Ovary (tissue), 10 donors: ENCODE measurements at places on chromosomes 4 and X. TPM values are rescaled to one million over a fixed set of nuclear protein-coding genes. Genes with fewer than 3 reads are reported as not detected.

GRCh38 chr4:37816006-37816405, 10.5 kb upstream of the PGM2 start:
- no peak overlapping the region for H3K4me3 ChIP-seq
- H3K27me3 ChIP-seq: no peaks in the 10 kb centered on the region
- no peaks in the 10 kb centered on the region for H3K36me3 ChIP-seq
- H3K27ac ChIP-seq: no peak overlapping the region
- no peak for DNase-seq

GRCh38 chr4:120843849-120844527, 78.5 kb downstream of the PRDM5 start:
- H3K27me3 ChIP-seq: no peaks in the 10 kb centered on the region
- peaks cover 4% of the 10 kb centered on the region for H3K4me1 ChIP-seq
- DNase-seq: peak; percentile 19
- no peak overlapping the region for H3K27ac ChIP-seq
- no peaks in the 10 kb centered on the region for H3K36me3 ChIP-seq
- H3K4me3 ChIP-seq: no peak overlapping the region

- no peak for DNase-seq
- H3K36me3 ChIP-seq: no peaks in the 10 kb centered on the region
- H3K4me1 ChIP-seq: no peaks in the 10 kb centered on the region
- no peak overlapping the region for H3K27ac ChIP-seq
Observed at GRCh38 chr4:47744253-47744652, 93.6 kb downstream of the CORIN start.

DNA sequence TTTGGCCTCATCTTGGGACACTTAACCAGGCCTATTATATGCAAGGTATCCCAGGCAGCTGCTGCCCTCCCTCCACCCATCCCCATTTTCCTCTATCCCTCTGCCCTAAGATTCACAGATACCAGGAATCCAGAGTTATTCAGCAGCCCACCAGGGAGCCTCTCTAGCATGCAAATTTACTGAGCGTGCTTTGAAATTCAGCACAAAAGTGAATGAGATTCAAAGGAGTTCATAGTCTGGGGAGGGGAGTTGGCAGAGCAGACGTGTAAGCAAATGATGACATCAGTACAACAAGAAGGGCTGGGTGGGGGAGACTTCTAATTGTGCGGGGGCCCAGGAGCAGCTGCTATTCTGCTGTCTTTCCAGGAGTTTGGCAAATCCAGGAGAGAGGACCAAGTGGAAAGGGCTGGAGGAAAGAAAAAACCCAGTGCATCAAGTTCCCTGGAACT, 1.7 kb upstream of the MTM1 start:
- H3K4me1 ChIP-seq: peaks cover 1% of the 10 kb centered on the region
- no peaks in the 10 kb centered on the region for H3K27me3 ChIP-seq
- no peaks in the 10 kb centered on the region for H3K36me3 ChIP-seq
- no peak overlapping the region for H3K4me3 ChIP-seq
- H3K27ac ChIP-seq: no peak overlapping the region

Gene FAM199X
- 20.7 TPM for total RNA-seq

Gene HPGD
- 20.6 TPM for total RNA-seq

Gene HSFX1
- total RNA-seq: 4.9 TPM

- no peaks in the 10 kb centered on the region for H3K4me1 ChIP-seq
- H3K27ac ChIP-seq: no peak overlapping the region
- no peak overlapping the region for H3K4me3 ChIP-seq
- DNase-seq: no peak
- H3K27me3 ChIP-seq: no peaks in the 10 kb centered on the region
Observed at GRCh38 chr4:113541933-113542332, 219.6 kb downstream of the CAMK2D start.

Gene PALLD
- 137 TPM for total RNA-seq

Gene ANXA10
- total RNA-seq: not detected

DNA sequence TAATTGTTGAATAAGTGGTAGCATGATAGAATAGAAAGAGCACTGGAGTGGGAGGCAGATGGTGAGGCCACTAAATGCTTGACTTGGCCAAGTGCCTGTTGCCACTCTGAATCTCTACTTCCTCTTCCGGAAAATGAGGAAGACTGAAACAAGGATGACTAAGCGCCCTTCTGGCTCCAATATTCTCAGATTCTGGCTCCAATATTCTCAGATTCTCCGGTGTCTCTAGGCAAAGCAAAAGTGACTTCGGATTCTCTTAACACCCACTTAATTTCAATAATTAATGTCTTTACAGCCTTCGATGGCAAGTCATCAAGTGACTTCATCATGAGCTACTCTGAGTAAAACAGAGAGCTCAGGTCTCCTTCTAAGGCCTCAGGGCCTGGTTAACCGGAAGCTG, 402.2 kb upstream of the FGF13 start:
- H3K27me3 ChIP-seq: no peaks in the 10 kb centered on the region
- DNase-seq: no peak
- H3K4me3 ChIP-seq: no peak overlapping the region
- H3K27ac ChIP-seq: no peak overlapping the region

Gene CD40LG
- total RNA-seq: not detected

DNA sequence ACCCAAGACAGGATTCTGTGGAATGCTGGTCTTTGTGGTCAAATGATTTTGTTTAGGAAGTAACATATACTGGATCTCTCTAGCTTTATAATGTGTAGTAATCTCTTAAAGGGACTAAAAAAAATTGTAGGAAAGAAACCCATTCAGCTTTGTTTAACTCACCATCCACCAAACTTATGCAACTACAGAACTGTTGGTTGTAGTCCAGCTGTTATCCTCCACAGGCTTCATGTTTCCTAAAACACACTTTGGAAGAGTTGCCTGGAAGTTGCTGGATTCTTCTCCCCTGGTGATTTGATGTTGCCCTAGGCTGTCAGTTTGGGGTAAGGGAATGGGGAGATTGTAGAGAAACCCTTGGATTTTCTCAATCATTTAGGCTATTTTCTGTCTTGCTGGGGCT, 89.3 kb downstream of the RLIM start:
- H3K4me3 ChIP-seq: no peak overlapping the region
- no peaks in the 10 kb centered on the region for H3K27me3 ChIP-seq
- no peaks in the 10 kb centered on the region for H3K4me1 ChIP-seq
- no peaks in the 10 kb centered on the region for H3K36me3 ChIP-seq

GRCh38 chr4:122309988-122310626, 68.7 kb upstream of the ADAD1 start:
- no peaks in the 10 kb centered on the region for H3K36me3 ChIP-seq
- no peak for DNase-seq
- H3K4me1 ChIP-seq: no peaks in the 10 kb centered on the region
- H3K27me3 ChIP-seq: no peaks in the 10 kb centered on the region

- peak; percentile 91 for DNase-seq
- H3K4me1 ChIP-seq: peaks cover 23% of the 10 kb centered on the region
- H3K27ac ChIP-seq: peak within 1 kb of the TSS; percentile 83
- no peaks in the 10 kb centered on the region for H3K36me3 ChIP-seq
- H3K27me3 ChIP-seq: no peaks in the 10 kb centered on the region
Observed at GRCh38 chr4:8592366-8593263, at the start of gene CPZ. TSS of gene CPZ (plus strand) at chr4:8592765. CDS start at chr4:8592834, 69 bp downstream.

DNA sequence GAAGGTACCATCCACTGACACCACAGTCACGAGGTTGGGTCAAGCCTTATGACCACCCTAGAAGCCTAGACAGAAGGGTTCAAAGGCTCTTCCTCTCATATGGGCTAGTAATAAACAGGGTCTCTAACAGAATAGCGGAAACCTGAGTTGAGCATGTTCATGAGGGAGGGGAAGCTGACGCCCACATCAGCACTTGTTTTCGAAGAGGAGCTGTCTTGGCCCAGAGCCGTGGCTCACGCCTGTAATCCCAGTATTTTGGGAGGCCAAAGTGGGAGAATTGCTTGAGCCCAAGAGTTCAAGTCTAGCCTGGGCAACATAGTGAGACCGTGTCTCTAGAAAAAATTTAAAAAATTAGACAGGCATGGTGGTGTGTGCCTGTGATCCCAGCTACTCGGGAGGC, 21.5 kb upstream of the TMSB4X start:
- no peak overlapping the region for H3K4me3 ChIP-seq
- no peak for DNase-seq
- no peaks in the 10 kb centered on the region for H3K36me3 ChIP-seq

GRCh38 chr4:139643042-139643895, 22.4 kb upstream of the MGST2 start:
- no peak overlapping the region for H3K4me3 ChIP-seq
- H3K27ac ChIP-seq: no peak overlapping the region
- no peak for DNase-seq
- H3K36me3 ChIP-seq: no peaks in the 10 kb centered on the region
- H3K27me3 ChIP-seq: no peaks in the 10 kb centered on the region
- H3K4me1 ChIP-seq: no peaks in the 10 kb centered on the region

DNA sequence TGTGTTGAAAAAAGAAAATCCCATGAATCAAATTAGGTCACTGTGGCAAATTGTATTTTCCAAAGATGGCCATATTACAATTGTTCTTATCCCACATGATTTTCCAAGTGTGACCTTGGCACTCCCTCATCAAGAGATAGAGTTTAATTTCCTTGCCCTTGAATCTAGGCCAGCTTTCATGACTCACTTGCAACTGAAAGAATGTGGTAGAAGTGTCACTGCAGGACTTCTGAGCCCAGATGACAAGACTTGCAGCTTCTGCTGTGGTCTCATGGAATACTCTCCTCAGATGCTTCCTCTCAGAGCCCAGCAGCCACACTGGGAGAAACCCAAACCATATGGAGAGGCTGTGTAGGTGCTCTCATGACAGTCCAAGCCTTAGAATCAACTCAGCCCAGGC, 139.0 kb downstream of the ADAMTS3 start:
- peaks cover 2% of the 10 kb centered on the region for H3K4me1 ChIP-seq
- no peak overlapping the region for H3K4me3 ChIP-seq
- no peaks in the 10 kb centered on the region for H3K36me3 ChIP-seq

Gene SMIM43
- total RNA-seq: not detected

Gene TMEM165
- 96.3 TPM for total RNA-seq

DNA sequence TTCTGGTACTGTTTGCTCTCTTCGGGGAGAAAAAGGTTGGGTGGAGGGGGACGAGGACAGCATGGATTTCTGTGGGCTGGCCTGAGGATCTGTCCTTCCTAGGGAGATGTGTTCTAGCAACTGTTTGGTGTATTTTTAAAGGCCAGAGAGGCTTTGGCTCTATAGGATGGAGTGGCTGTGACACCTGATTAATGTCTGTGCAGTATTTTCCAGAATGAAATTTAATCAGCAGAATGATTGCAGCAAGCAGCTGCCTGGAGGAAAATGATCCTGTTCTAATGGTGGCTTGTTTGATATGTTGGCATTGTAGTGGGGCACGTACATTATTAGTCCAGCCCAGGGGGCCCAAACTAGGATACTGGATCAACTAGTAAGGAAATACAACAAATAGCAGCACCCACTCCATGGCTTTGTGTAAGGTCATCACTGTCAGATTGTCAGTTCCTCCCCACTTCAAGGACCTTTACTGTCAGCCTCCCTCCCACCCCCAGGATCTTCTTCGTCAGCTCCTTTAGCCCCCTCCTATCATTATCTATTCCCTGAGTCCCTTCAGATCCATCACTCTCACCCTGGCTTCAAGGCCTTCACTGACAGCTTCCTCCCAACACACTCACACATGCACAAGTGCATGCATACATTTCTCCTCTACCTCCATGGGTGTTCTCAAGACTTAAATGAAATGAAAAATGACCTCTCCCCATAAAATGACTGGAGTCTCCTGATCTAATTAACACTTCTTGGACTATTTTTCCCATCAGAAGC, 10.4 kb upstream of the TMEM255A start:
- no peak overlapping the region for H3K4me3 ChIP-seq
- DNase-seq: no peak
- H3K4me1 ChIP-seq: no peaks in the 10 kb centered on the region
- H3K27ac ChIP-seq: no peak overlapping the region
- H3K27me3 ChIP-seq: no peaks in the 10 kb centered on the region
- H3K36me3 ChIP-seq: no peaks in the 10 kb centered on the region

Gene APLN
- 2.2 TPM for total RNA-seq

DNA sequence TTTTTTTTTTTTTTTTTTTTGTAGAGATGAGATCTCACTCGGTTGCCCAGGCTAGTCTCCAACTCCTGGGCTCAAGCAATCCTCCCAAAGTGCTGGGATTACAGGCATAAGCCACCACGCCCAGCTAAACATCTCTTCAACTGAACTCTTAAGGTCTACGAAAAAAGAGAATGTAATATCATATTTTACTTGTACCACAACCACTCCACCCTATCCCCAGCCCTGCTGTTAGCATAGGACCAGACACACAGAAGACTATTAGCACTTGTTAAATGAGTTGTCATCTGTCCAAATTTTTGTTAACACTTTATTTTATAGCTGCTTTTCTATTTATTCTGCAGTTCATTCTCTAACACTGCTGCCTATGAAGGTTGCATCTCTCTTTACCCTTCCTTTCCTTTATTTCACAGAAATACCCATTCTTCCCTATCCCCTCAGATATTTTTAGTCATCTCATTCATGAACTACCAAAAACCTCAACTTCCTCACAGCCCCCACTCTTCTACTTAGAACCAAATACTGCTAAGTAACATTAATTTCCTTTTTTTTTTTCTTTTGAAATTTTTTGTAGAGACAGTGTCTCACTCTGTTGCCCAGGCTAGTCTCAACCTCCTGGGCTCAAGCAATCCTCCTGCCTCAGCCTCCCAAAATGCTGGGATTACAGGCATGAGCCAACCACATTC, 10.1 kb downstream of the SNX12 start:
- H3K27me3 ChIP-seq: no peaks in the 10 kb centered on the region
- H3K27ac ChIP-seq: no peak overlapping the region

DNA sequence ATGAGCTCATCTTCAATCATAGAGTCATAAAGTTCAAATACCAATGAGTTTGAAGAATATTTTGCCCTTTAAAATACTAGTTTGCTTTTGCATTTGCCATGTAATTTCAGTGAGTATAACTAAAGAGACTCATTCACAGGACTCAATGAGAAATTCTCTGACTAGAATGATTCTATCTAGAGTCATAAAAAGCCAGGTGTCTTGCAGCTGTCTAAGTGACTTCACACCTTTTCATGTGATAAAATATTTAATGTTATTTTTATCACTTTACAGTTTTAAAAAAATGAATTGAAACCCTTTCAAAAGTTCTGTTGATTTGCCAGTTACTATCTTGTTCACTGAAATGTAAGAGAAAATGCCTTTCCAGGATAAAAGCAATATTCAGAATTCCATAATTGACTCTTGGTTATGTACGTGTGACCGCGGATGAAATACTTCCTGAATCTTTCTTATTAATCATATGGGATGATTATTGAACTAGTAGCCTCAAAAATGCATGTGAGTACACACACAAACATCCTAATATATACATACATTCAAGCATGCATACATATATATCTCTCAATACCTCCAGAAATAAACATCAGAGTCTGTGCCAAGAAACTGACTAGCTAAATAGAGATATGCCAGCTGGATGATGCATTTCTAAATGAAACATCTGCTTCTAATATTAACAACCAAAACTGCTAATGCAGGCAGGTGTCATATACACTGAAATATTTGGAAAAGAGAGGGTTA, 87.0 kb downstream of the GABRB1 start:
- H3K4me1 ChIP-seq: no peaks in the 10 kb centered on the region
- no peak overlapping the region for H3K27ac ChIP-seq
- H3K4me3 ChIP-seq: no peak overlapping the region
- no peaks in the 10 kb centered on the region for H3K27me3 ChIP-seq
- DNase-seq: no peak

Gene CENPI
- 2.3 TPM for total RNA-seq

Gene DDX53
- not detected for total RNA-seq

Gene MAGEE2
- total RNA-seq: not detected

Gene PDE5A
- 8.3 TPM for total RNA-seq
